Right renal cortex interstitium (tissue), 3 donors: ENCODE measurements at places on chromosomes 1 and 21. TPM values are rescaled to one million over a fixed set of nuclear protein-coding genes. Genes with fewer than 3 reads are reported as not detected.

Gene TCHH
- 0.06 TPM for polyA plus RNA-seq

Gene AUNIP
- 4.0 TPM for polyA plus RNA-seq

Gene AVPR1B
- polyA plus RNA-seq = 0.65 TPM

Gene OR2T29
- polyA plus RNA-seq = not detected

Gene SMCP
- not detected for polyA plus RNA-seq

Gene CASZ1
- 14.6 TPM for polyA plus RNA-seq

Gene C1orf53
- polyA plus RNA-seq = 2.6 TPM

Gene OPN3
- polyA plus RNA-seq = 50.5 TPM

Gene PADI3
- polyA plus RNA-seq = 0.25 TPM

- no peak for DNase-seq
These were observed 8.1 kb downstream of the PAQR7 start for GRCh38 chr1:25867210-25867991.

DNA sequence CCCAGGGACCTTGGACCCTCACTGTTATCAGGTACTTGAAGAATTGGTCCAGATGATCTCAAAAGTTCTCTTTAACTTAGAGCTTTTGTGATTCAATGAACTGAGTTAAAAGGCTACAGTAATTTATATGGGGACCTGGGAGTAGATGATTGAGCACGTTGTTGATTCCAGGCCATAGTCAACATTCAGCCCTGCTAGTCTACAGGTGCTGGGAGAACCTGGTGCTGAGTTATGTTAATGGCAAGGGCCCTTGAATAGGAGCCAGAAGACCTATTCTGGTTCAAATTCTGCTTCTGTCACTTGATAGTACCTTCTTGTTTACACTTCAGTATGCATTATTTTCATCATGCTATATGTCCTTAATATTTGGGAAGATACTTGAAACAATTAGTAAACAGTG, 11.2 kb downstream of the DYRK3 start:
- no peak for DNase-seq

GRCh38 chr1:8568837-8569236, 248.6 kb downstream of the RERE start:
- DNase-seq = no peak

DNA sequence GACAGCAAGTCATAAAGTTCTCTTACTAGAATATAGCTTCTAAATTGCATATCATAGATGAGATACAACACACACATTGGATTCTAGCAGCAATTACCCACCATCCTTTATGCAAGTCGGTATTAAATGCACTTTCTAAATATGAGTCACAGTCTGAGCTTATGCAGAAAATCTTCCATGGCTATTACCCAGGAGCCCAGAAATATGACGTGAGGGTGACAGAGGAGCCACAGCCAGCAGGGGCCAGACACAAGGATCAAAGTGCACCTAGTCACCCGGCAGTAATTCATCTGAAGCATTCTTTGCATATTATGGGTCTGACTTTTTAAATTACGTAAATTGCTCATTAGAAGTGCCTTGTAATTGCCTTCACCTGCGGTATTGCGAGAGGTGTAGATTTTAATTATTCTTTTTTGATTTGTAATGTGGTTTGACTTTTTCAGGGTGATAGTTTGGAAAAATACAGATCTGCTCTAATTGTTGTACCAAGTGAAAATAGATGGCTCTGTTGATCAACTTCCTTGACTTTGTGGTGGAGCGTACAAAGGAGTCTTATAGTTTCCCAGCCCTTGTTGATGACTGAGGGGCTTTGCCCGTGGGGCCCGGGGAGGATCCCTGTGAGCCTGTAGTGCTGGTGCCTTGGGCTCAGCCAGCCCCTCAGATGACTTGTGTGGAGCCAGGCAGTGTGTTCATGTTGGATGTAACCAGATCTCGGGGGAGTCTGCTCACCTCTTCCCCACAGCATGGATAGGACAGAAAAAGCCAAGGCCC, 470.0 kb upstream of the VAMP3 start:
- DNase-seq = no peak

- DNase-seq = no peak
These were observed 25.4 kb upstream of the SLC16A1 start for GRCh38 chr1:112981426-112981825.

GRCh38 chr1:1832166-1832565, 53.9 kb upstream of the NADK start:
- DNase-seq = no peak

DNA sequence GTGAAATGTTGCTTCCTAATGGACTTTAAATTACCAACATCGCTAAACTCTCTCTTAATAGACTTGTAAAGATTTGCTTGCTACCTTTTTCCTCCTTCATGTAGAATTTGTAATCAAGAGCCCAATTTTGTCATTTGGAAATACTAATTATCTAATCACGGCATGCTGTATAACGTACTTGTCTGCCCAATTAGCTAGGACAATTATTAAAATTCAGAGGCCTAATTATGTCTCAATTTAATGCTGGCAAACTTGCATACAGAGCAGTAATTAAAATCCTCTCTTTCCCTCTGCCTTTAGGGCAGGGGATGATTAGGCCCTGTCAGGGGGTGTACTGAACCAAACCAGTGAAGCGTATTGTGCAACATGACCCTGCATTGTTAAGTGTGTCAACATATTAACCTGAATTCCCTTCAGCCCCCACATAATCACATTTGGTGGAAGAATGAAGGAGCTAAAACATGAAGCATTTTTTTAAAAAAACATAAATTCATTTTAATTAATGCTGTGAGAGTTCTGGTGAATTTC, 137.4 kb upstream of the BARHL2 start:
- no peak for DNase-seq

GRCh38 chr1:205592443-205593003, 39.3 kb downstream of the ELK4 start:
- no peak for DNase-seq

GRCh38 chr21:42348762-42349161, 2.0 kb downstream of the TFF2 start:
- DNase-seq = no peak

DNA sequence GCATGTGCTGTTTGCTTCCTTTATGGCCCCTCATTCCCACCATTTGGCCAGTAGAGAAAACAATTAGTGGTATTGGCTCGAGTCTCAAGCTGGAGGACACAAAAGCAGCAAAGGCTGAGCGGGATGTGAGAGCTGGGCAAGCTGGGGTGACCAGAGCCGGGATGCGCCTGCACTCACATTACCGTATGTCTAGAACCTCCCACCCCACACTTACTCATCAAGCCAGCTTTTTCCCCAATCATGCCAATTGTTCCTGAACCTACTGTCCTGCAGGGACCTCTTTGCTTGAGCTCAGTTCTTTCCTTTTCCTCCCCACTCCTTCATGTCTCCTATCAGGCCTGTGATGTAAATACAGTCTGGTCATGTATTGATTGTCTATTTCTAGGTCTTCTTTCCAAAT, 45.9 kb downstream of the KIRREL1 start:
- no peak for DNase-seq

- DNase-seq = no peak
These were observed 162.0 kb downstream of the HUNK start for GRCh38 chr21:32034850-32035249.

GRCh38 chr1:9859281-9860014, 35.7 kb upstream of the CLSTN1 start:
- DNase-seq = no peak

DNA sequence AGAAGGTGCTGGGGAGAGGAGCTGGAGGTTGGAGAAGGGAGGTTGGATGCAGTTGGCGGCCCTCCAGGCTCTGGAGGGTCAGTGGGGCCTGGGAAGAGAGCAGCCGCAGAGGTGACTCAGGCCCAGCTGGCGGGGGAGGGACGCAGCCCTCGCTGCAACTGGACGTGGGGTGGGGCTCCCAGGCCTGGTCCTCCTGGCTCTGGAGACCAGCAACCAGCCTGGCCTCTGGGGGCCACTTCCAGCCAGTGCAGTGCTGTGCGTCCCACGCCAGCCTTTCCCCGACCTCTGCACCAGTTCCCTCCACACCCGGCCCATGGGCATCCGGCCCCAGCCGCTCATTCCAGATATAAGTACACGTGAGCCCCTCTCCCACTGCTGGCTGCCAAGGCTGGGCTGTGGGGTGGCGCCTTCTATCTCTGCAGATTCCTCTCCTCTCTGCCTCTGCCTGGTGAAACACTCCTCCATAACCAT, 38.0 kb upstream of the COL18A1 start:
- no peak for DNase-seq

GRCh38 chr1:209307846-209308245, 275.7 kb upstream of the CAMK1G start:
- no peak for DNase-seq

GRCh38 chr1:202621446-202621845, 88.8 kb downstream of the SYT2 start:
- DNase-seq = no peak
